ENCODE measurements at places on chromosomes 12 and 14. TPM values are rescaled to one million over a fixed set of nuclear protein-coding genes. Genes with fewer than 3 reads are reported as not detected.
A peak's percentile ranks its signal among the peaks of the same experiment; 100 is the strongest.

IL26 gene
- not detected for polyA plus RNA-seq

DNA sequence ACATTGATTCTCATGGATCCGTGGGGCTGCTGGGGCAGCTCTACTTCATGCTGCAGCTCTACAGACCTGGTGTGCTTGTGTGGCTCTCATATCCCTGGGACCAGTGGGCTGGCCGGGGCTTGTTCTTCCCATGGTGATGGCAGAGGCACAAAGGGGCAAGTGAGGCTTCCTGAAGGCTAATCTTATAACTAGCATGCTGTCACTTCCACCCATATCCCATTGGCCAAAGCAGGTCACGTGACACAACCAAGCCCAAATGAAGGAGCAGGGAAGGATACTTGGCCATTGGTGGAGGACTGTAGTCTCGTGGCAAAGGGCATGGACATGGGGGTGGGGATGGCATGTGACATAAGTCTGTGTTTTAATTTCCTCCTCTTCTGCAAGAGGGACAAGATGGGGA lies 9.9 kb downstream of the PLBD2 start:
- DNase-seq: no peak

DNA sequence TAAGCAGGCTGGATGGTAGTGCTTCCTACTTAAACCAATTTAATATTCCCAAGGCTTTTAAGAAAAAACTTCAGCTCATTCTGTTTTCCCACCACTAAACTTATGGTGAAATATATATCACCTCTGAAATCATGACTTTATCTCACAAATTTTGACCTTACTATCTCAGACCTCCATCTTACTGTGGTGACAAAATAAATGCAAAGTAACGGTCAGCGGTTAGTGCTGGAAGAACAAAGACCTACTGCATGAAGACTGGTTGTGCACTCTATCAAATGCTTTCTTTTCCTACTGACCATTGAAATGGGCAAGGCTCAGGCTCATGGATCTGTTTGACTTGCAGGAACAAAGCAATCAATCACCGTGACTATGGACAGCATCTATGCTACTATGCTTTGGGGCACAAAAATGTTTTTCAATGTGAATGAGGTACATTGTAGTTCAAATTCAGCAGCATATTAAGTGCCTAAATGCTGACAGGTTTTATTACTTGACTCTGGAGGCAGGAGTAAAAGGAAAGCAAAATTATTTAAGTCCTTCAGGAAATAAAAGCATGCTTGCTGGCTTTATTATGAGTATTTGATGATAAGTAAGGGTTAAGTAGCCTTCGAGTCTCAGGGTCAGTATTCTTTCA lies 43.1 kb upstream of the GTF2A1 start:
- DNase-seq: no peak

MYO1A gene
- not detected for polyA plus RNA-seq

DNA sequence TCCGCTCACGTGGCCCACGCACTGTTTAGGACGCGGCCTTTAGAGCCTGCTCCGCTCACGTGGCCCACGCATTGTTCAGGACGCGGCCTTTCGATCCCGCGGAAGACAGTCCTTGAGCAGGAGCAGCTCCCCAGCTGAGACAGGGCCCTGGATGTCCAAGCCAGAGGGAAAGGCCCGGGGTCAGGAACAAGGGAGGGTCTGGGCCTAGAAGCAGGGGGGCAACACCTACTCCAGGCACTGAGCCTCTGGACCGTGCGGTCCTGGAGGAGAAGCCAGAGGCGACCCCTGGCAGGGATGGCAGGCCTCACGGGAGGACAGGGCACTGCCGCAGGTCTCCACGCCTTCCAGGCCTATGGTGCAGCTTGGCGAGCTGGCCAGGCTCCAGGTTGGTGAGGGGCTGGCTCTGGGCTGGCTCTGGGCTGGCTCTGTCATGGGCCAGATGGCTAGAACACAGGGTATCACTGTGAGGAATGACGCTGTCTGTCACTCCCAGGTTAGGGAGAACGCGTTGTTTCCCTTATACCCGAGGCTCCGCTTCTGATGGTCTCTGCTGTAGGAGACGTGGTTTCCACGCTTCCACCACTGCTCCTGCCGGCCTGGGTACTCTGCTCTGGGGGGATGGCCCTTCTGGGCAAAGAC lies 341.7 kb downstream of the TMEM121 start:
- DNase-seq: no peak

GRCh38 chr12:80321653-80322052 lies 122.4 kb upstream of the PTPRQ start:
- no peak for DNase-seq

GRCh38 chr14:68412505-68413465 lies 380.1 kb downstream of the ZFP36L1 start:
- DNase-seq: no peak

GRCh38 chr14:23286902-23287479 lies 1.1 kb upstream of the HOMEZ start:
- DNase-seq: no peak

- DNase-seq: no peak
These were observed 103.2 kb downstream of the KCNMB4 start for GRCh38 chr12:70469221-70469820.

AMN gene
- 2.6 TPM for polyA plus RNA-seq

GRCh38 chr14:39558525-39558924 lies 126.3 kb upstream of the FBXO33 start:
- DNase-seq: no peak

DNA sequence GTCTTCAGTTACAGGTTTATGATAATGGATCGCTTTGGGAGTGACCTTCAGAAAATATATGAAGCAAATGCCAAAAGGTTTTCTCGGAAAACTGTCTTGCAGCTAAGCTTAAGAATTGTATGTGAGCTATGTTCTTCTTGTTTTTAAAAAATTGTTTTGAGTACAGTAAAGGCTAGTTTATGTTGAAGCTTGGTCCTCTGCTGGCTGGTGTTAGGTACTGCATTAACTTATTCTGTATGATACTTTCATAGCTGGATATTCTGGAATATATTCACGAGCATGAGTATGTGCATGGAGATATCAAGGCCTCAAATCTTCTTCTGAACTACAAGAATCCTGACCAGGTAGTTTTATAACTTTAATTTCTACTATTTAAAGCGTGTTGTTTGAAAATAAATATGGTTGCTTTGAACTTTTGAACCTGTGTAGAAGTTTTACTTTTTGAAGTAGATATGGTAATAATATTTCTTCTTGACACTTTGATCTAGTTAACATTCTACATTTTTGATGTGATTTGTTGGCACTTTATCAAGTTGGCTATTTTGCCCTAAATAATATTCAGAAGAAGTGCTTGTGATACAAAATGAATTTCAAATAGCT lies 55.7 kb downstream of the VRK1 start:
- peak; percentile 23 for DNase-seq

GRCh38 chr12:29660847-29661246 lies 122.9 kb downstream of the TMTC1 start:
- DNase-seq: no peak

DNA sequence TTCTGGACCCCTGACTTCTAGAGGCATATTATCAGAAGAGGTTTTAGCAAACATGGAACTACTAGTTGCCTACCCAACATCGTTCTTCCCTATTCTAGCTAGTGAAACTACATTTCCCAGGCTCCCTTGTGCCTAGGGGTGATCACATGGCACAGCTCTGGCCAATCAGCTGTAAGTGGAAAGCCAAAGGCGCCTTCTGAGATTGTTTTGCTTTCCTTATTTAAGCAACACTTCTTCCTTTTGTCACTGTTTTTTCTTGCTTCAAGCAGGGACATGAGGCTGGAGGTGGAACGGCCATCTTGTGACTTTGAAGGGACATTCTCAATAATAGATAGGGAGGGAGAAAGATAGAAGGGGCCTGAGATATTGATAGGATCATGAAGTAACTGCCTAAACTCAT lies 136.7 kb downstream of the ZNF664 start:
- no peak for DNase-seq

DNA sequence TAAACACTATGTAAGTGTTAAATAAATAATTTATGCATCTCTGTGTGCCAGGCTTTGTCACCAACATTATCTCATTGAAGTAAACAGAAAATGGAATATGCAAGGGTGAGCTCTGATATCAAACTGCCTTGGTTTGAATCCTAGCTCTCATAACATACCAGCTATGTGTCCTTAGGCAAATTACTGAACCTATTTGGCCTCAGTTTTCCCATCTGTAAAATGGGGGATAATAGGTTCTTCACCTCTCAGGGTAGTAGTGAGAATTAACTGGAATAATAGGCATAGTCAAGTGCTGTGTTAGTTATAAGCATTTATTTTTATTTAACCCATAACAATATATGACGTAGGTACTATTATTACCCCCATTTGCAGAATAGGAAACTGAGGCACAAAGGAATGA lies 190.8 kb upstream of the SRRM4 start:
- DNase-seq: no peak

DNA sequence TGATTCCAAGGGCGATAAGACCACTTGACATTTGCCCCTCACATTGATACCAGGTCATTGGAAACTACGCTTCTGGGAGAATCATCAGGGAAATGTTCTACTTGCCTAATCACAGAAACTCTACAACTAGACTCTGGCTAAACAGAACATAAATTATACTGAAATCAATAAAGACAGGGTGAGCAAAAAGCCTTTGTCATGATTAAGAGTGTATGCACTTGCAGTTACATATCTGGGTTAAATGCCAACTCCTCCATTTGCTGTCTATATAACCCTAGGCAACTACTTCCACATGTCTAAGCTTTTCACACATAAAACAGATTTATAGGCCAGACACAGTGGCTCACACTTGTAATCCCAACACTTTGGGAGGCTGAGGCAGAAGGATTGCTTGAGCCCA lies 125.7 kb downstream of the PHLDA1 start:
- DNase-seq: no peak

APOF gene
- polyA plus RNA-seq: 0.12 TPM

ANKRD33 gene
- 0.21 TPM for polyA plus RNA-seq

RBP5 gene
- 3.2 TPM for polyA plus RNA-seq

DNA sequence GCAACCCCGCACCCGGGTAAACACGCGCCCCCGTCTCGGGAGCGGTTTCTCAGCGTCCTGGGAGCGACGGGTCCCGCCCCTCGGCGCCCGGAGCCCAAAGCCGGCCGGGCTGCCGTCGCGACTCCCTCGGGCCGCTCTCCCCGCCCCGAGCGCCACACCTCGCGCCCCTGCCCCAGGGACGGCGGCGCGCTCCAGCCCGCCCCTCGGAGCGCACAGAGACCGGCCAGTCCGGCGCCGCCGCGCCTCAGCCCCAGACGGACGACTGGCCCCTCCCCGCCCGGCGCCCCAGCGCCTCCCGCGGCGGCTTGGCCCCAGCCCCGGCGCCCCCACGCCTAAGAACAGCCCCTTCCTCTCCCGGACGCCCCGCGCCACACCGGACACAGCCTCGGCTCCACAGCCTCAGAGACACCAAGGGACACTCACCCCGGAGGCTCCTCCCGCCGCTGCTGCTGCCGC lies 411 bp downstream of the BTBD7 start:
- peak; percentile 63 for DNase-seq

DNA sequence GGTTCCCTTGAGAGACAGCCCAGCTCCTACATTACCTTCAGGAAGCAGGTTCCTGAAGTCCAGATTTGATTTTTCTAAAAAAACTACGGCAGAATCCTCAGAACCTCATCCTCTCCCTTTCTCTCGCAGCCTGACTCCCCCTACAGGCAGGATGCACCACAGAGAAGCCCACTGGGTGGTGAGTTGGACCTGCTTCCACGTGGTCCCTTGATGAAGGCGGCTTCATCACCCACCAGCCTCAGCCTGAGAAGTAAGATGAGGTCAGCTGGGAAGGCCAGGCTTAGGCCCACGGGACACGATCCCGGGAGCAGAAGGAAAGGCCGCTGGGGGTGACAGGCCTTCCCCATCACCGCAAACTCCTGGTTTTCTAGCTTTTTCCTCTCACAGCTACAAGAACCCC lies 83.0 kb downstream of the ACTN1 start:
- DNase-seq: no peak

C12orf54 gene
- polyA plus RNA-seq: 0.86 TPM

- DNase-seq: no peak
These were observed 33.0 kb downstream of the HIGD1C start for GRCh38 chr12:50985322-50985721.

DNA sequence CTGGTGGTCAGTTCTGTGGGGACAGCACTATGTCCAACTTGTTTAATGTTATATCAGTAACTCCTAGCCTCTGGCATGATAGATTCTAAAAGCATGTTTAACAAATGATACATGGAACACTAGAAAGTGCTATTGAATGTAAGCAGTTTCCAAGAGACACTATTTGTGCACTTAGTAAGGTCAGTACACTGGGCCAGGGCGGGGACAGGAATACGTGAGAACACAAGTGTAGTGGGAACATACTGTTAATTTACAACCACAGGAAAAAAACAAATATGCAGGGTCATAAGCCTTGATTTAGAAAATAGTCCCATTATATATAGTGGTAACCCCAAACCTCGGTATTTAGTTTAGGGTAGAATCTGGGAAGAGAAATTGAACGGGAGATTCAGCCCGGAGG lies 88.9 kb upstream of the SLC38A2 start:
- DNase-seq: no peak

GRCh38 chr12:131734336-131735152 lies 23.7 kb downstream of the SFSWAP start:
- no peak for DNase-seq

DNA sequence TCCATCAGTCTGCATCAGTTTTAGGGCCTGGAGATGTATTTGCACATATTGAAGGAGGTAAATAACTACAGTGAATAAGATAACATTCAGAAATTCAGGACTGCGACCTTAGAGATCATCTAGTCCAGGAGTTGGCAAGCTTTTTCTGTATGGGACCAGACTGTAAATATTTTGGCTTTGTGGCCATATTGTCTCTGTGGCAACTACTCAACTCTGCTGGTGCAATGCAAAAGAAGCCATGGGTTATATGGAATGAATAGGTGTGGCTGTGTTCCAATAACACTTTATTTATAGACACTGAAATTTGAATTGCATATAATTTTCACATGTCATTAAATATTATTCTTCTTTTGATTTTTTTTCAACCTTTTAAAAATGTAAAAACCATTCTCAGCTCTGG lies 156.6 kb downstream of the METTL25 start:
- DNase-seq: no peak

DNA sequence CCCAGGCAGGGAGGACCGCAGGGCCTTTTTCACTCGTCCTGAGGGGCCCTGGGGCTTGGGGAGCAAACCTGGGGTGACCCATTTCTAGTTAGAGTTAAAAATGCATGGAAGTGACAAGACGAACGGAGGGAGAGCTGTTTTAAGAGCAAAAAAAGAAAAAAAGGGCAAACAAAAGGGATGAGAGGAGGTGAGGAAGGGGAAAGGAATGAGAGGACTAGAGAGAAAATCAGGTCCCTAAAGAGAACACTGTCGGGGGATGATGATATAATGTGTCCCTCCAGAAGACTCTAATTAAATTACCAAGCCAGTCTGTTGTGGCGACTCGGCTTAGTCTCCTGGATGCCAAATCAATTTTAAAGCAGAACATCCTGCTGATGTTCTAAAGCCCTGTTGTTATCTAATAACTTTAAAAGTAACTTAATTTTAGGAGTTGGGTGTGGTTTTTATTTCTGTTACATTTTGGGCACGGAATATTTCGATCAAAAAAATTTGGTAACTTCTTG lies 1.1 kb downstream of the ANO6 start:
- no peak for DNase-seq

- no peak for DNase-seq
These were observed at the start of gene SYNE3 for GRCh38 chr14:95516554-95517181. Gene SYNE3 (minus strand): TSS chr14:95516650. CDS start chr14:95475821, 40,829 bp downstream.
